ENCODE measurements at places on chromosomes 5 and 9.

DNA sequence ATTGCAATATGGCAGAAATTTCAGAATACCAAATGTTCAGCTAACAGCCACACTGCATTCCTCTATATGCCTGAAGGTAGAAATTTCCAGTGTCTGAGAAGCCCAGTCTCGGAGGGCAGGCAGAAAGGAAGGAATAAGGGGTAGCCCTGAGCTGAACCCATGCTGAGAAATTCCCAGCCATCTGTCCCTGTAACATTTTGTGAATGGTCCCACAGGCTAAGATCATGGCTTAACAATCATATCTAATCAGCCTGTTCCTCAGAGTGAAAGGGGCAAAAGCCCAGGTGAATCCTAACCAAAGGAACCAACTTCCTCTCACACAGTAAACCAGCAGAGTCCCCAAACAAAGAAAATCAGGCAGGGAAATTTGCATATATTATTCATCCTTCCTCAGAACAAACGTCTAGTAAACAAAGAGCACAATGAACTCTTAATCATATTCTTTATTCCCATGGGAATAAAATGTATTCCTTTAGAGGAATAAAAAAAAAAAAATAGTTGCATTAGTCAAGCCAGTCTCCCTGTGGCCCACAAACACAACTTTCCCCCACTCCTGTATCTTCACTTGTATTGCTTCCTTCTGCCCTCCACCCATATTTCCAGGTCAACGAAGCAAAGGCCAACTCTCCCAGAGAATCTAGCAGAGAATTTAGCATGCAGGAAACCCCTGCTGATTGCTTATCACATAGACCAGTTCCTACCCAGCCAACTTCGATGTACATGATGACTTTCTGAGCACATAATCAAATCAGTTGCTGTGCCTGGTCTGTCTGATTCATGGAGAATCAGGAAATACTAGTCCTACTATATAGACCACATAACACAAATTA, 257.6 kb downstream of the FAM114A2 start:
- DNase-seq = no peak

DNA sequence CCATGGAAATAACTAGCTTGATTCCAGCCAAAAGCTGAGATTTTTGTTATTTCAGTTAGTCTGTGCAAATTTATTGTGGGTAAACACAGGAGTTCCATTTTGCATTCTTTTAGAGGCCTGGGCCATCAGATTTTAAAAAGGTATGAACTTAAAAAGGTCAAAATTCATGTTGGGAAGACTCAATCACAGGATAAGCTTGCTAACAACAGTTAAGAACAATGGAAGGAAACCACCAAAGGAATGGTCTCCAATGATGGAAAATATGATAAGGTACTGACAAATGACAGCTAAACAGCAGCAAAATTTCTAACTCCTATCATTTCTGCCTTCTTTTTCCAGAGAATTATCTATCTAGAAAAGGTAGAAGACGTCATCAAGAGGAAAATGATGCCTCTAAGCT, 16.0 kb downstream of the ABITRAM start:
- DNase-seq = no peak

DNA sequence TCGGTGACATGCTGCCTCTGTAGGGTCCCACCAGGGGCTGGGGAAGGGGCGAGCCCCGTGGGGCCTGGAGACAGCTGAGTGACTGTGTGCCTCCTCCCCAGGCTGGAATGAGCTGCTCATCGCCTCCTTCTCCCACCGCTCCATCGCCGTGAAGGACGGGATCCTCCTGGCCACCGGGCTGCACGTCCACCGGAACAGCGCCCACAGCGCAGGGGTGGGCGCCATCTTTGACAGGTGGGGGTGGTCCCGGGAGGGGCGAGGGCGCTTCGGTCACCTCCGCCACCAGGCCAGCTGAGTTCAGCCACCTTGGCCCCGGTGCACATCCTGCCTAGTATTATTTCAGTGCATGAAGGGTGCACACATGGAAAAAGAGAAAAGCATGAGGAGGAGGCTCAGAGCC, 102.8 kb downstream of the RXRA start:
- no peak for DNase-seq

DNA sequence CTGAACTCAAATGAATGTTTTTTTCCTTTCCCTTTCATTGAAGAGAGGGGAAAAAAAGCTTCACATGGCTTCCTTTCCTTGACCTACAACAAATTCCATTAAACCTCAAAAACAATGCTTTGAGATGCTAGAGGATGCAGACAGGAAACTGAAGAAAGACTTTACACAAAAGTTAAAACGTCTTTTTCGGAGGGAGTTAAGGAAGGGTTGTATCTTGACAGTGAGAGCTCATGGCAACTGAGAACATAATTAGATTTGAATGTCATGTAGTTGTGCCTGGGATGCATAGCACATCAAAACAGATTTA, 66.4 kb downstream of the EBF1 start:
- no peak for DNase-seq

DNA sequence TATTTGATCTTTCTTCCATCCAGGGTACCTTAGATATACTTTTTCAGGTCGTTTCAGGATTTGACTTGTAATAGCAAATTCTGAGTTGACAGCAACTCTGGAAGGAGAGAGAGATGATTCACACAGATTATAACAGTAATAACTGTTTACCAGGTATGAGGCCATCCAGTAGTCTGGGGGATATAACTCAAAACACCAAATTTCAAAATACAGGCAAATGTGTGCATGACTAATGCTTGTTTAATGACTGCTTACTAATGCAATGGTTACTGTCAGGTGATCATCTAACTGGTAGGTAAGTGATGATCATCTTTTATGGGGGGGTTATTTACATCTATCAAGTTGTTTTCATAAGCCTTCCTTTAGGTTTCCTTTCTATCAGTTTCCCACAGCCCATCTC, 412.3 kb downstream of the MAT2B start:
- no peak for DNase-seq

- no peak for DNase-seq
Observed at GRCh38 chr9:100072805-100073204, 26.0 kb downstream of the ERP44 start.

DNA sequence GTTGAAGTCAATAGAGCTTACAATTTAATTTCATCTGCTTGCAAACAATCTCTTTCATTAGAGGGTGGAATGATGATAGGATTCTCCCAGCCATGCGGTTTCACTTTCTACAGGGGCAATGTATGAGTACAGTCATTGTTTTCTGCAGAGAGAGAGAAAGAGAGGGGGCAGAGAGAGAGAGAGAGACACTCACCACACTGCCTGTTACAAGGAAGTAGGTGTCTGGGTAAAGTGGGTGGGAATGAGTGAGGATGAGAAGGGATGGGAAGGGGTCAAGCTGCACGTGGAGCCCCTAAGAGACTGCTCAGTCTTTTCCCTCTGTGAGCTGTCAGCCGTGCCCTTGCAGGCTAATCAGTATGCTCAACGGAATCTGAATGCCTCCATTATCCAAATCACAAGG, 454.3 kb downstream of the KDM4C start:
- DNase-seq = no peak

DNA sequence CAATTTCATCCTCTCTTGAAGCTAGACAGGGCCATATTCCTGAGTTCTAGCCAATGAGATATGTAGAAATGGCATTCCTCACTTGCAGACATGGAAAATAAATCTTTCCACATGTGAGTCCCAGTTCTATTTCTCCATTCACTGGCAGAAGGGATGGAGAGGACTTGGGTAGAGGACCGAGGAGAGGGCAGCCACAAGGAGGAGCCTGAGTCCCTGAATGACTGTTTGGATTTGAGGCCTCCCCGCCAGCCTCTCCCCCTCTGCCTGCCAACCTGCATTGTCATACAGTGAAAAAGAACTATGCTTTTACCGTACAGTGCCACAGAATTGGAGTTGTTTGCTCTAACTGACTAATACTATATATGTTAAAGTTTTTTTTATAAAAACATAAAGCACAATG, 583.0 kb upstream of the WWC1 start:
- DNase-seq = no peak

DNA sequence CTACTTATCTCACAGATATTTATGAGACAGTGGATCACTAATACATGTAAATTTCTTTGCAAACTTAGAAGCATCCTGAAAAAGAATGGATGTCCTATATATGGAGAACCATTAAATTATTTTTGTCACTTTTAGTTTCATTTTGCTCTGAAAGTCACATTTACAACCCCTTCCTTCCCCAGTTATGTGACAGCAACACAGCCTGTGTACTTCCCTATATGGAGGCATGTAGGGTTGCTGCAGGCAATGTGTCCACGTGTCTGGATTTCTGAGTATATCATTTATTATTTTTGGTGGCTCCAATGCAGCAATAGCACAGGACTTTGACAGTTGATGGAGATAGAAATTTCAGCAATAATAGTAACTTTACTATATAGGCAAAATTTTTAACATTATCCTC, 156.4 kb downstream of the ST8SIA4 start:
- DNase-seq = no peak

DNA sequence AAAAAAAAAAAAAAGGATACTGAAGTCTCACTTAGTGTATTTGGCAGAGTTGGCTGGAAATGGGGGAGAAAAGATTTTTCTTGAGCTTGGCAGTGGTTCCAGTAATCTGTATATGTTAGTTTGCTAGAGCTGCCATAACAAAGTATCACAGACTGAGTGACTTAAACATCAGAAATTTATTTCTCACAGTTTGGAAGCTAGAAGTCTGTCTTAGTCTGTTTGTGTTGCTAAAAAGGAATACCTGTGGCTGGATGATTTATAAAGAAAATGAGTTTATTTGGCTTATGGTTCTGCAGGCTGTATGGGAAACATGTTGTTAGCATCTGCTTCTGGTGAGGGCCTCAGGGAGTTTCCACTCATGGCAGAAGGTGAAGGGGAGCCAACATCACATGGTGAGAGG, 89.6 kb upstream of the CEP78 start:
- DNase-seq = no peak

DNA sequence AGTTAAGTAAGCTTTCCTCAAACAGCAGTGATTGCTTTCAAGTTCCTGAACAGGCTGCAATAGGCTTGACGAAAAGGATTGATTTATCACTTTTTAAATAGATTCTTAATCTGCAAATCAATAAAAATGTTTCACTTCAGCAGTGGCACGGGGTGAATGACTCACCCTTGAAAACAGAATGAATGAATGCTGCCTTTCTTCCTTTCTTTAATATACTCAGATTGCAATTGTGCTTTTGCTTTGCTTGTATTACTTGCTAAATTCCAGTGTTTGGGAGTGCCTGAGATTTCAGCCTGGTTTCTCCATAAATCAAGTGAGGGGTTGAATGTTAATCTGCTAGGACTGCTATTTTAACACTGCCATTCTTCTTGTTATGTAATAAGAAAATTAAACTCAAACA, 1293.8 kb downstream of the PTPRD start:
- no peak for DNase-seq

DNA sequence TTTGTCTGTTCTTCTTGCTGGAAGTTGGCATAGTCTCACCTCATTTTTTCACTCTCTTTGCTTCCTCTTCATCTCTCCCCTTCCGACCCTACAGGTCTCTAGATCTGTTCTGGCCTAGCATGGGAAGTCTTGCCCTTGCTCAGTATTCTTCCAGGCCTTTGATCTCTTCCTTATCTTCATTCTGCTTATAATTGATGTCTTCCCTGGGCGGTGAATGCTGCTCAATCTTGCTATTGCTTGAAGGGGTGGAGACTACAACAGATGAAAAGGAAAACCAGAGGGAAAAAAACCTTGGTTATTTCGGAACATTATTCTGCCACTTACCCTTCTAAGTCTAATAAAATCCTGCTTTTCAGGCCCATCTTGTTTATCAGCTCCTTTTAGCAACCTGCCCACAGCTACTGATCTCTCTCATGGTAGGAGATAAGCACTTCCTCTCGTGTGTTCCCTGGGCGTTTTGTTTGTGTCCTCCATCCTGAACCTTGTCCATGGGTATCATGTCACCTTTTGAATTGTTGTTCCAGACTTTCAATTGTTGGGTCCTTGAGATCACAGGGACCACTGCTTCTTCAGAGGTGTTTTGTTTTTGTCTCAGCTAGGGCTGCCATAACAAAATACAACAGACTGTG, 375.6 kb downstream of the ADGRV1 start:
- DNase-seq = no peak

GRCh38 chr9:110058304-110058953, 149.5 kb downstream of the C9orf152 start:
- no peak for DNase-seq

DNA sequence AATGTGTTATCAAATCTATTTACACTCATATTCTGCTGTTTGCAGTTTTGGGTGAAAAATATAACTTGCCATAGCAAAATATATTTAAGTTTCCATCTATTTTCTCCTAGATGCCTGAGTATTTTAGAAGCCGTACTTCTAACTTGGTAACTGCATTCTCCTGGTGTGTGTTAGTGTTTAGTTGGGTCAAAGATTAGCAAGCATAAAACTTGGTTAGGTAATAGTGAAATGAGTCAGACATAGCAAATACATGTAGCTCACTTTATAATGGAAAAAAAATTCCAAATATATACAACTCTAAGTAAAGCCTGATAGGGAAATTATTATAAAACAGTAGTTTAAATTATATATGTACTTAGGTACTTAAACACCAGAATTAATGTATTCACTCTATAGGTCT, 640.7 kb upstream of the ST8SIA4 start:
- no peak for DNase-seq

DNA sequence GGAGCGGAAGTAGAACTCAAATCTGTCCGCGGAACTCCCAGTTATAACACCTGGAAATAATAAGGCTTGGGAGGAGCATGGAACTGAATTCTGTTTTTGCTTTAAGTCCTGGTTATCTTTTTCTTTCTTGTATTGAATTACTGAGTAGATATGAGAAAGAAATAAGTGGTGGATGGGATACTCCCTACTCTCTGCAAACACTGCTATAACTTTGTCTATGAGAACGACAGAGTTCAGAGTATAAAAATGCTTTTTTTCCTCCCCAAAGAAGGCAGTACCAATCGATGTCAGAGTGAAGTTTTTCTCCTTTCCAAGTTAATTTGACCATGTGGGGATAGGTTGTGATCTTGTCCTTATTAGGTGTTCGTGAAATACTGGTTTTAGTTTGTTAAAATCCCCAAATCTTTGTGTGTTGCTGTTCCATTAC, 1.2 kb downstream of the RIC1 start:
- no peak for DNase-seq

DNA sequence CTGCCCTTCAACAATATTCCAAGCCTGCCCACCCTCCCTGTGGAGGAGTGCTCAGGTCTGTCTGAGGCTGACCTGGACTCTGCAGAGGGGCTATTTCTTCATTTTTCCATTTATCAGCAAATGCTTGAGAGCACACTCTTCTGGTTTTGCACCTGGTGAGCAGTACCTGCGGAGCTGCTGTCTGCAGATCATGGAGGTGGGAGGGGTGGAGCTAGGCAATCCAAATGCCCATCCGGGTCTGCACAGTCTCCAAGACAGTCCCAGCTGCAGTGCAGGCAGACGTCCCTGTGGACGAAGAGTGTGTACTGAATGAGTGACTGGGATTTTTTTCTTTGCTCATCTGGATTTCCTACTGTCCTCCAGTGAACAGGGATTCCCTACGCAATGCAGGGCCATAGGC, 239.8 kb downstream of the IRX2 start:
- no peak for DNase-seq

DNA sequence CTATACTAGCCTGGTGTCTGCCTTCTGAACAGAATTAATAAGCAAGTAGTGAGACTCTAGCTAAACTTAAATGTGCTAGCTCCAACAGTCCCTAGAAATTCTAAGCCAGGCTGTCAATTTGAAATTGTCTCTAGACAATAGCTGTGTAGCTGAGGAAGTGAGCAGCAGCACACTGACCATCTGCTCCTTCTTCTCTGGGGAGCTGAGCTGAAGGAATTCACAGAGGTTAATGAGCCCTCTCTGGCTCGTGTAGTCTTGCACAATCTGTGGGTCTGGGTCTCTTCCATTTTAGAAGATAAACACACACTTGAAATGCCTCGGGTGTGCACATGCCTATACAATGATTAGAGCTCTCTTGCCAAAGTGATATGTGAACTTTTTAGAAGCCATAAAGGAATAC, 63.5 kb upstream of the BARX1 start:
- DNase-seq = no peak

- no peak for DNase-seq
Observed at GRCh38 chr9:136386018-136386417, 12.5 kb upstream of the CARD9 start.
